ENCODE measurements at places on chromosomes 12 and 14.

- DNase-seq = no peak
These were observed 32.0 kb downstream of the CCDC92 start for GRCh38 chr12:123940627-123940966.

- no peak for DNase-seq
These were observed 104.7 kb downstream of the PRKCH start for GRCh38 chr14:61426048-61426447.

GRCh38 chr14:51917193-51917592 is 56.8 kb downstream of the GNG2 start:
- DNase-seq = no peak

- no peak for DNase-seq
These were observed 8.4 kb downstream of the RNU4-2 start for GRCh38 chr12:120283318-120283717.

DNA sequence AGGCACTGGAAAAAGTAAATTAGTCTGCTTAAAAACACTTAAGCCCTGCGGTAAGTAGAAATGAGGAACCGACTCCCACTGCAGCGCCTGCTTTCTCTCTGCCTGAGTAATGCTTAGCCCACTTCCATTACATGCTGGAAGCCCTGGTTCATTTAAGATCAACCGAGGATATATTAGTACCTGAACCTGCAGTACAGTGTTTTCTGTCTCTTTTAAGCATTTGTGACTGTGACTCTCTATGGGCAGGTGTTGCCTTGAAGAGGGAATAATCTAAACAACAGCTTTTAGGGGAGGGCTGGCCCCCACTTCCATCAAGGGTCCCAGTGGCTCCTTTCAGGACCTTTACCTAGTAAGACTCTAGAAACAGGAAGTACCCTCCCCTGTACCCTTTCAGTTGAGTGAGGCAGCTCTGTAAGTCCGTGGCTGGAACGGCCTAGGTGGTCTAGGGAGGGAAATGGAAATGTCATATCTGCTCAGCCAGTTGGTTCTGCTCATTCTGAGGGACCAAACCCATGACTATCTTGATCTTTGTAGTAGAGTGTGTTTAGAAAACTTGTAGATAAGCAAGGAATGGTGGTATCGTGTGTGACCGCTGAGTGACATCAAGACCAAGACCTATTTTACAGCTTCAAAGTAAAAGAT is 56.2 kb downstream of the FNTB start:
- no peak for DNase-seq

GRCh38 chr12:45669792-45670191 is 59.7 kb upstream of the ARID2 start:
- DNase-seq = no peak

DNA sequence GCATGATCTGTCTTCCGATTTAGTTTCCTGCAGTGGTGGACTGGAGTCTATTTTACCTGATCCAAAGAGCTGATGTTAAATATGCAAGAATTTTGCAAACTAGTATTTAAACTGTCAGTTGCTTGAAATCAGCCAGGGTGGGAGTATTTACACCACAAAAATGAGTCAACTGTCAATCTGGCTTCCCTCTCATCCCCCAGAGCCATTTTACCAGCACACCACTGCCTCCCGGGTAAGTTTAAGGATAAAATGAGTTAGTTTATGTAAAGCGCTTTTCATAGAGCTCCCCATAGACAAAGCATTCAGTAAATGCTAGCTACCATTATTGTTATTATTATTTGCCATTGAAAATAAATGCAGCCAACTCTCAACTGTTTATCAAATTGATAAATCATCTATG is 106.3 kb upstream of the FRMD6 start:
- DNase-seq = no peak

DNA sequence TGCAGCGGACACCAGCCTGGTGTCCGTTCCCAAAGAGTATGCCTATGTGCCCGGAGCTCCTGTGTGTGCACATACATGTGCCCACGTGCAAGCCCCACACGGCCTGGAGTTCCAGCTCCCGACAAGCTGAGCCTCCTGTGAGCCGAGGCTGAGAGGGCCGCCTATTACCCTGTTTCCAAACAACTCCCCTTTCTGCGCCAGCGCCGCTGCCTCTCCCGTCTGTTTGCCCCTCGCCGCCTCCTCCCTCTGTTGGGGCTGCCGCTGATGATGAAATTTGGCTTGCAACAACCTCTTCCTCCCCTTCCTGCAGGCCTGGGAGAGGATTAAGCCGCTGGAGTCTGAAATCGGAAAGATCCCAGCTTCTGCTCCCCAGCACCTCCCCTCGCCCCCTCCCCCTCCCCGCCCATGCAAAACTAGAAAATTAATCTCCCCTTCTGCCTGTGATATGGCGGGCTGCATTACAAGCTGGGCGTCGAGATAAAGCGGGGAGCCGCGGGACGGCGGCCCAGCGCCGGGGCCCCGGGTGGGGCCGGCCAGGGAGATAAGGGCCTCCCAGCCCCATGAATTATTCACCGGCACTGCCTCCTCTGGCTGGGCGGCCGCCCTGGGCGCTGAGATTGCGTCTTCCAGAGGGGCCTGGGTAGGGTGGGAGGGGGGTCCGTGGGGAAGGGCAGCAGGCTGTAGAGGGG is 6.8 kb upstream of the ASIC1 start:
- DNase-seq = no peak

DNA sequence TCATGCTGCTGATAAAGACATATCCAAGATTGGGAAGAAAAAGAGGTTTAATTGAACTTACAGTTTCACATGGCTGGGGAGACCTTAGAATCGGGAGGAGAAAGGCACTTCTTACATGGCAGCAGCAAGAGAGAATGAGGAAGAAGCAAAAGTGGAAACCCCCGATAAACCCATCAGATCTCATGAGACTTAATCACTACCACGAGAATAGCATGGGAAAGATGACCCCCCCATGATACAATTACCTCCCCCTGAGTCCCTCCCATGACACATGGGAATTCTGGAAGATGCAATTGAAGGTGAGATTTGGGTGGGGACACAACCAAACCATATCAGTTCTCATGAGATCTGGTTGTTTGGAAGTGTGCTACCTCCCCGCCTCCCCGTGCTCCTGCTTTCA is 9.8 kb upstream of the MFAP5 start:
- no peak for DNase-seq

DNA sequence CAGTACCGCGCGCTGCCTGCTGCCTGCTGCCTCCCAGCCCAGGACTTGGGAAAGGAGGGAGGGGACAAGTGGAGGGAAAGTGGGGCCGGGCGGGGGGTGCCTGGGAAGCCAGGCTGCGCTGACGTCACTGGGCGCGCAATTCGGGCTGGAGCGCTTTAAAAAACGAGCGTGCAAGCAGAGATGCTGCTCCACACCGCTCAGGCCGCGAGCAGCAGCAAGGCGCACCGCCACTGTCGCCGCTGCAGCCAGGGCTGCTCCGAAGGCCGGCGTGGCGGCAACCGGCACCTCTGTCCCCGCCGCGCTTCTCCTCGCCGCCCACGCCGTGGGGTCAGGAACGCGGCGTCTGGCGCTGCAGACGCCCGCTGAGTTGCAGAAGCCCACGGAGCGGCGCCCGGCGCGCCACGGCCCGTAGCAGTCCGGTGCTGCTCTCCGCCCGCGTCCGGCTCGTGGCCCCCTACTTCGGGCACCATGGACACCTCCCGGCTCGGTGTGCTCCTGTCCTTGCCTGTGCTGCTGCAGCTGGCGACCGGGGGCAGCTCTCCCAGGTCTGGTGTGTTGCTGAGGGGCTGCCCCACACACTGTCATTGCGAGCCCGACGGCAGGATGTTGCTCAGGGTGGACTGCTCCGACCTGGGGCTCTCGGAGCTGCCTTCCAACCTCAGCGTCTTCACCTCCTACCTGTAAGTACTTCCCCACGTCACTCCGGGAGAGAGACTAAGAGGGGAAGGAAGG is at the start of gene LGR5:
Gene LGR5 (plus strand): TSS at position 186 of the 732 bp plus-strand sequence. CDS start 283 bp downstream, at position 469.
- no peak for DNase-seq

GRCh38 chr12:92938638-92939037 is 9.5 kb upstream of the EEA1 start:
- no peak for DNase-seq

GRCh38 chr12:97767347-97767746 is 304.7 kb downstream of the RMST start:
- DNase-seq = no peak

GRCh38 chr12:102971227-102971626 is 13.8 kb downstream of the ASCL1 start:
- DNase-seq = no peak

DNA sequence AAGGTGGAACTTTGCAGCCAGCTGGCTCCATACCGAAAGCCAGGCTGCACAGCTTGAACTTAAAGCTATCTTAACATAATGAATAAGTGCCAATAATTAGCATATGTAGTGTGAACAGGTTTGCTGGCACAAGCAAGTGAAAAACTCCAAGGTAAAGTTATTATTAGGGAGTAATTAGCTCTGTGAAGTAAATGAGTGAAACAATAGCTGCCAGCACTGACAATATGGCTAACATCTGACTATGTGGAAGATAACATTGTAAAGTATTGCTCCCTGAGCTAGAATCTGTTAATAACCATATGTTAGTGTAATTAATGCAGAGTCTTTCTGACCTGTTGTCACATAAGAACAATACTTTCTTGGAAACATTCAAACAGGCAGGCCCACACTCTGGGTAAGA is 246.4 kb downstream of the SOX5 start:
- no peak for DNase-seq

DNA sequence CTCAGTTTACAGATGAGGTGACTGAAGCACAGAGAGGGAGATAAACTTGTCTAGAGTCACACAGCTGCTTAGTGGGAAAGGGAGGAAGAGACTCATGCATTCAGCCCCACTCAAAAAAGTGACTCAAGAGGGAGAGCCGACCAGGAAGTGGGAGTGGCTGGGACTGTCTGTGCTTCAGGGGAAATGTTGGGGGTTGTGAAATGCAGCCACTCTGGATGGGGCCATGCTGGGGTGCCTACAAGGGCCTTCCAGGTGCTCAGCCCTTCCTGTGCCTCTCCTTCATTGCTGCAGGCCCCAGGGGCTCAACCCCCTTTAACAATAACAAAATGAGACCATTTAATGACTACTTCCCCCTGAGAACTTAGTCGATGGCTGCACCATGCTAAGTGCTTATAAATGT is 41.8 kb downstream of the CACNA1C start:
- DNase-seq = no peak

DNA sequence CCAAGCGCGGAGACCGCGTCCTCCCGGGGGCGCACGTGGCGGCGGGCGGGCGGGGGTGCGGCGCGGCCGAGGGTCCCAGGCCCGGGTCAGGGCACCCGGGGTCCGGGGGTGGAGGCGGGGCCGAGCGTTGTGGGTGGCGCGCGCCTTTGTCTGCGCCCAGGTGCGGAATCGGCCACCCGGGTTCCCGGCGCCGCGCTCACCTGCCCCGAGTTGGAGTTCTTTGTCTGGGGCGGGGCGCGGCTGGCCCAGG is 50.1 kb downstream of the LRCOL1 start:
- no peak for DNase-seq

GRCh38 chr12:3328081-3328480 is 162.9 kb upstream of the PRMT8 start:
- no peak for DNase-seq

GRCh38 chr12:92462049-92462448 is 240.7 kb upstream of the PLEKHG7 start:
- peak; percentile 69 for DNase-seq

DNA sequence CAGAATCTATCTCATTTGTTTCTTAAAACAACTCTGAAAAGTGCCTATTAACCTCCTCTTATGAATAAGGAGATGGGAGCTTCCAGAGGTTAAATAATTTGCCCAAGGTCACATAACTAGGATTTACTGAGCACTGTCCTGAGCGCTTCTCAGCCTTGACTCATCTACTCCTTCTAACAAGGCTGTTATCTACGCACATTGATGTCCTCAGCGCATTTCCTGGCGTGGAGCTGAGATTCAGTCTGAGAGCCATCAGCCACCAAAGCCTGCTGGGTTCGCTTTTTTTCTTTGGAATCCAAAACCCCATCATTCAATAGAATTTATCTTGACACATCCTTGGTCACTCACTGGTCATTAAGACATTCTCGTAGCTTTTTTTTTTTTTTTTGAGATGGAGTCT is 29.3 kb downstream of the AK7 start:
- no peak for DNase-seq

DNA sequence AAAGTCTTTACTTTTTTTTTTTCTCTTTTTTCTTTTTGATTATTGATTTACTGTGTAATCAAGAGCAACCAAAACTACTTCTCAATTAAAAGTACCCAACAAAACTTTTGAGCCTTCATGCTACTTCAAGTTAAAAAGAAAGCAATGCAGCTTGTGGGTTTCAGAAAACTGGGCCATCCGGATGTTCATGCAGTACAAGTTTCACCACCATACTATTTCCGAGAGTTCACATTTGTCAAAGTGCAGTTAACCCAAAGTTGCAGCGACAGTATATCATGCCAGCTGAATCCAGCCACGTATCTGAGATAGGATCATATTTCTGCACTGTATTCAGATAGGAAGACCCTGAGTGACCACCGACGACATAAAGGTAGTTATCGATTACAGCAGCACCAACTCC is 33.0 kb downstream of the KLHL28 start:
- no peak for DNase-seq

GRCh38 chr12:45232756-45233372 is 17.0 kb downstream of the ANO6 start:
- DNase-seq = no peak

Measured in GM12864 (cell line).